Astrocyte of the cerebellum (primary cell): ENCODE measurements at places on chromosomes 4 and X.

DNA sequence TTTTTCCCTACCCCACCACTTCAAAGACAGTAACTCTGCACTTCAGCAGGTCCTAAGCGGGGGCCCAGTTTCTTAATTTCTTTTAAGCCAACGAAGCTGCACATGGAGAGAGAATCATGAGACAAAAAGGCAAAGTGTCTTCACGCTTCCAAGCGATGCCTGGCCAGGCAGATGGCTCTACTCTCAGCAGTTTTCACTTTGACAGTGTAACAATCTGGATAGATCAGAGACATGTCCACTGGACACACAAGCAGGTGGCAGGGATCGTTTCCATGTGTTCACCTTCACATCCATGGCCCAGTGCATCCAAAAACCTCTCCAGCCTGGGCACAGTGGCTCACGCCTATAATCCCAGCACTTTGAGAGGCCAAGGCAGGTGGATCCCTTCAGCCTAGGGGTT, 27.8 kb downstream of the PPP2R2C start:
- DNase-seq: no peak

DNA sequence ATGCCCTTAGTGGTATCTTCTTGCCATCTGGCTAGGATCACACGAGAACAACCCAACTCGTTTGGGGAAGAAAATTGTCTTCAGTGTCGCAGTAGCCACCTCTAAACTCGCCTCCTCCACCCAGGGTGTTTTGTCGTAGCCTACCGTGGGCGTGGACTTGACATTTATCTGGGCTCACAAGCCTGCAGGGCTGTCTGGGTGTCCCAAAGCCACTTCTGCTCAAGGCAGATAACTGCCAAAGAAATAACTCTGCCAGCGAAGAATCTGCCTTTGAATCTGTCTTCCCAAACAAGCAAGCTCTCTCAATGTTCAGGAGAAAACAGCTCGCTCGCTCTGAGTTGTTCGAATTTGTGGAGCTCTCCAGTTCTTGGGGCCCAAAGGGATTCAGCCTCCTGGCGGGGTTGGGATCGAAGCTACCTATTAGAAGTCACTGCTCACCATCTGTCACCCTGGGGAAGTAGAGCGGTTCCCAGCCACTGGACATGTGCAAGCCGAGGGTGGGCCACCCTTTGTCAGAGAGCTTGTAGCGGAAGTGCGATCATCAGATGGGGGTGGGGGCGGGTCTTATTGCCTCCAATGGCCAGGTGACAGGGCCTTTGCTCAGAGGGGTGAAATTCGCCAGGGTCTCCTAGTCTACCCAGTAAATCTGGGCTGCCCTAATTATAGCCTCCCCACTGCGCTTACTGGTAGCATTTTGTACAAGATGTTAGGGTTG, 14.8 kb downstream of the BLOC1S4 start:
- no peak for DNase-seq

GRCh38 chr4:172826346-172826745, 342.3 kb upstream of the GALNT7 start:
- no peak for DNase-seq

DNA sequence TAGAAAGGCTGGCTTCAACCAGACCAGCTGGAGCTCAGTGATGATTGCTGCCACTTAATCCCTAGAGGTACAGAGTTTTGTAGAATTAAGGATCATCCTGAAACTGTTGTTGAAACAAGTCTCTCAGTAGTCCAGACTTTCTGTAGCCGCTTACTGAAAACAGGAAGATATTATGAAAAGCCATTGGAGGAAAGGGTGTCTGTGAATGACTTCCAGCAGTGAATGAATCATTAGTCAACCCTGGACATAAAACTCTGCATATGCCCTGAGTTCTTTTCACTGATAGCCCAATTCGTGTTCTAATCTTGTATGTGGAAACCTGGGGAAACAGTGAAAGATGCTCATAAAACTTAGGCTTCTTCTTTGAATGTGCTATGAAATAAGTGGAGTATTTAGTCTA, 14.8 kb downstream of the HOPX start:
- no peak for DNase-seq

DNA sequence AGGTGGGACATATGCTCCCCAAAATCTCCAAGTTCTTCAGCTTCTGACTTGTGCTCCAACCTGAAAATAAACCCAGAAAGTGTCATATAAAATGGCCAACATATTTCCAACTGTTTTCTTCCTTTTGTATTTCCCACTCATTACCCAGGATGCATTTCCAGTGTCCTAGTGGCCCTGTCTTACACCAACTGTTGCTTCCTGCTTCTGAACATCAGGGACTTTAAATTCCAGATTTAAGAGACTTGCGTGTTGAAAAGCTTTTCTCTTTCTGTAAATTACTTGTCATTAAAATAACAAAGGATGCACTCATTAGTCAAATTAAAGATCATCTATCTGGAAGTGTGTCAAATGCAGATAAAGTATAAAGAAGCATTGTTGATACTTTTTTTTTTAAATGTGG, 19.9 kb downstream of the MID1 start:
- no peak for DNase-seq

- peak; percentile 13 for DNase-seq
These were observed 28.2 kb upstream of the TLR2 start for GRCh38 chr4:153655928-153656327.

- no peak for DNase-seq
These were observed 100.4 kb downstream of the HS6ST2 start for GRCh38 chrX:132858018-132858417.

GRCh38 chr4:156414406-156414805, 460.7 kb upstream of the CTSO start:
- DNase-seq: no peak

DNA sequence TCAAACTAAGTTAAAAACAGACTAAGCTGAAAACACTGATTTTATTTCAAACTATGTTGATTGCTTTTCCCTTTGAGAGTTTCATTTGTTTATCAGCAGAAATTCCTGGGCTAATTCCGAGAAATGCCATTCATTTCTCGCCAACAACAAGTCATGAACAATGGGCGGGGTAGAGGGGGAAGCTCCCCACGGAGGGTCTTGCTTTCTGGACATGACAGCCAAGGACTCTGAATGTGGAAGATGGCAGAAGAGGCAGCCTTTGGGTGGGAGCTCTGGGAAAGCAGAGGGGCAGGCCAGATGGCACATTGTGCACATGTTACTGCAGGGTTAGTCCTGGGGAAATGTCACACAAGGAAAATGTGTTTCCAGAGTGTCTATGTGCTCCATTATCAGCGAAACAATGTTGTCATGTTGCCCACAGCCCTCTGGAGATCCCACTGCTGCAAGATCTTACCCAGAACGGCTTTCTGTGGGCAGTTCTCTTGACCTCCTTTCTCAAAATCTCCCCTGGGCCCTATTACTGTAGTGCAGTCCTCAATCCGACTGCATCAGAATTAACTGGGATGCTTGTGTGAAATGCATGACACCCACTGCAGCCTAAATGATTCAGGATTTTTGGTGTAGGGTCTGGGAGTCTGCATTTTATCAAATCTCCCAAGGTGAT, 45.0 kb downstream of the CHRDL1 start:
- no peak for DNase-seq

GRCh38 chrX:22594766-22595165, 322.1 kb downstream of the CBLL2 start:
- no peak for DNase-seq

DNA sequence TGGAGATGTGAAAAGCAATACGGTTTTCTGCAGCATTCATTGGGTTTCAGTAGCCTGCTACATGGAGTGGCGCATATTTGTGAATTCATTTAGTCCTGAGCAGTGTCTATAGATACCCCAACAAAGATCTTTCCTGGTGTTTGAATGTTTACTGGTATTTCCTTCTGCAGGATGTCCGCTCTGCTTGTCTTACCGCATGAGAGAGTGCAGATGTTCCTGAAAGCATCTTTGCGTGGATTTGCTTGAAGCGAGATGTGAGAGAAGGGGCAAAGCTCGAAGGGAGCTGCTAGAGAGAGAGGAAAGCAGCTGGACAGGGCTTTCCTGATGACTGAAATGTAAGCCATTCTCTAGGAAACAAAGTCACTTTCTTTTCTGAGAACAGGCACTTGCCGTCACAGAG, 40.9 kb upstream of the GYPA start:
- no peak for DNase-seq

- DNase-seq: no peak
These were observed 208.9 kb upstream of the ARHGEF9 start for GRCh38 chrX:63993936-63994335.

DNA sequence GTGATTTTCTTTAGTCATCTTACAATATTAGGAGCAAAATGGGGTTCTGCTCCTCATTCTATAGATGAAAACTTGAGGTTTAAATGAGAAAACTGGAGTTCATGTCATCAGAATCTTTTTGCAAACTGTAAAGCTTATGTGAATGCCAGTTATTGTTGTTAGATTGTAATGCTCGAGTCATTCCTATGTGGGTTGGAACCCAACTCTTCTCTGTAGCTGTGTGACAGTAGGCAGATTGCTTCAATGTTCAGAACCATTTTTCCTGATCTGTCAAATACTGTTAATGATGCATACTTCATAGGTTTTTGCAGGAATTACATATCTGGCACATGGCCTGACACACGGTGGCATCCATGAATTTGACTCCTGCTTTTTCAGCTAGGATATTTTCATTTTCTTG, 178.9 kb downstream of the RAPGEF2 start:
- DNase-seq: no peak

DNA sequence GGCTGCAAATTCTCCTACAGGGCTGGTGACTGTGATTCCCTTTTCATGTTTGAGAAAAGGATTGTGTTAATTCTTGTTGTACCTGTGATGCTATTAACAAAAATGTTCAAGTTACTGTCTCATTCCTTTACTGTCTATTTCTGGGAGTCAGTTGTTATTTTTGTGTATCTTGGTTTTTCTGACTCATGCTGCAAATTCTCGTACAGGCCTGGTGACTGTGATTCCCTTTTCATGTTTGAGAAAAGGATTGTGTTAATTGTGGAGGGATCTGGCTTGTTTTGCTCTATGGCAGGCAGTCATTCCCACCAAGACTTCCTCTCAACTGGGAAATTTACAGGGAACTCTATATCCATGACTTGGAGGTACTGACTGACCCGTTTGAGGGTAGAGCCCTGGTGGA, 693.4 kb upstream of the INTU start:
- DNase-seq: no peak

DNA sequence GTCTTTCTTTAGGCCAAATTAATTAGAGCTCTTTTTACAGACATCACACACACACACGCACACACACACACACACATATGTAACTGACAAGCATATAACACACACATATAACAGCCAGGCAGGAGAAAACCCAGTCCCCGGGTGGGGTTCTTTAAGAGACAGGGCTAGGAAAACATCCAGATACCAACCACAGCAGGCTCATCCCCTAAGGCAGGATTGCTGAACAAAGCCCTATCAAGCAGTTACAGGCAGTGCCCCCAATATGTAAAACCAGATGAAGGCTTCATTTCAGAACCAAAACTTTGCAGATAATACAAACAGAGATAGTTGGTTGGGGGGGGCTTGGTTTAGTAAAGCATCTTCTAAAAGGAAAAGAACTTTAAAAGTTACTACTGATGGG, 18.0 kb upstream of the FAM47E start:
- no peak for DNase-seq

DNA sequence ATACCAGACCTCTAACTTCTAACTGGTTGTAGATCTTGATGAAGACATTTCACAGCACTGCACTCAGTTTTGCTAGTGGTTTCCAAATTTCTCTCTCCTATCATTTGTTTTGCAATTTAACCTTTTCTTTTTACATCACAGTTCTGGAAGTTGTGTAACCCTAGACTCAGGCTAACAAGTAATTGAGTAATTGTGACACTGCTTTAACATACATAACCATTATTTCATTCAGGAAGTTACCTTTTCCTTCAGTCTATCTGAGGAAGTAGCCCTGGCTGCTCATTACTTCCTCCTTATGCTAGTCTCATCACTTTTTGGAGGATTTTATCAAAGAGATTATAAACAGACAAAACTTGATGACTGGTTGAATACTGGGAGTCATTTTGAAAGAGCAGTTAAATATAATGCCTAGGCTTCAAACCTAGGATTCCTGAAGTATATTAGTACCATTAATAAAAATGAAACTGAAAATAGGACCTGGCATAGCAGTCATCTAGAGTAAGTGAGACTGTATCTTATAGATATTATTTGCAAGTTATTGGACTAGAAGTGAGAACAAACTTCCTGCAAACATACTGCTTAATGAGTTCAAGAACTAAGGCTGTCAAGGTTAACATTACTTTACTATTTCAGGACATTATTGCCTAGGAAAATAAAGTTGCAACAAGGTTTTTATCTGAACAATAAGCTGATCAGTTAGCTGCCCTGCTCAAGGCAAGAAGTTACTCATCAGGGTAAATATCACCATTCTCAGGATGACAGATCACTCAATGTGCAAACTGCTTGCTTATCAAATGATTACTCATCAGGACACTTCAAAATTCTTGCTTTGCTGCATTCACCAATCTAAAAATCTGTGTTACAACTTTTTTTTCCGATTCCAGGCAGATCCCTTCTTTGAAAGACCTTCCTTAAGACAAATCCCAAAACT, 25.6 kb upstream of the TEX13C start:
- DNase-seq: no peak

- DNase-seq: peak; percentile 33
These were observed 187.3 kb downstream of the GABRB1 start for GRCh38 chr4:47218631-47219030.

- DNase-seq: peak; percentile 59
These were observed 14.4 kb downstream of the CHIC1 start for GRCh38 chrX:73577361-73577760.

GRCh38 chrX:105263171-105263570, 42.7 kb upstream of the TEX13A start:
- peak; percentile 8 for DNase-seq

- DNase-seq: no peak
These were observed 85.0 kb downstream of the SCFD2 start for GRCh38 chr4:53280846-53281245.

- DNase-seq: no peak
These were observed 18.5 kb downstream of the IGFBP7 start for GRCh38 chr4:57091657-57092162.

DNA sequence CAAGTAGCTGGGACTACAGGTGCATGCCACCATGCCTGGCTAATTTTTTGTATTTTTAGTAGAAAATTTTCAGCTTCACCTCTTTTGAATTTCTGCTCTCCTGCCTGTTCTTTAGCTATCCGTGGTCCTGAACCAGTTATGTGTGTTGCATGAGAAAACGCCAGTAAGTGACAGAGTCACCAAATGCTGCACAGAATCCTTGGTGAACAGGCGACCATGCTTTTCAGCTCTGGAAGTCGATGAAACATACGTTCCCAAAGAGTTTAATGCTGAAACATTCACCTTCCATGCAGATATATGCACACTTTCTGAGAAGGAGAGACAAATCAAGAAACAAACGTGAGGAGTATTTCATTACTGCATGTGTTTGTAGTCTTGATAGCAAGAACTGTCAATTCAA, 13.9 kb downstream of the ALB start:
- peak; percentile 12 for DNase-seq

DNA sequence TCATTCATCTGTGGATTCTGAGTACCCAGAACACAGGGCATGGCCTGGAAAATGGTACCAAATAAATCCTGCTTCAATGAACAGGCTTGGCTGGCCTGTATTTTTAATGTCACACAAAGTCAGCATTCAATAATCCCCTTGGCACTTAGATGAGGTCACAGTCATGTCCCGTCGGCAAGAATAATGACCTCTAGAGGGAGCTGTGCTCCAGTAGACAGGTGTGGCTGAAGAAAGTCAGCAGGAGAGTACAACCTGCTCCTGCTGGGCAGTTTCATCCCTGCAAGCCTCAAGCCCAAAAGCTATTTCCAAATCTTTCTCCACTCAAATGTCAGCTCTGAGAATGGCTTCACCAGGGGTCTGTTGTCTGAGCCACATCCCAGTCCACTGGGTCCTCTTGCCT, 404.0 kb upstream of the F9 start:
- DNase-seq: no peak

- DNase-seq: no peak
These were observed 108.4 kb downstream of the CHIC2 start for GRCh38 chr4:53956053-53956452.
